Right lobe of liver (tissue), 6 donors: ENCODE measurements at places on chromosomes 2 and 18. TPM values are rescaled to one million over a fixed set of nuclear protein-coding genes. Genes with fewer than 3 reads are reported as not detected.

The AQP4 gene
- total RNA-seq: 1.2 TPM

The ATP6V1C2 gene
- not detected for total RNA-seq

The TCF23 gene
- total RNA-seq: not detected

The L3MBTL4 gene
- total RNA-seq: 13.9 TPM

The GALNT14 gene
- total RNA-seq: 2.8 TPM

The CTNNA2 gene
- not detected for total RNA-seq

The DSEL gene
- total RNA-seq: 6.2 TPM

The PLEK gene
- 0.98 TPM for total RNA-seq

The C2orf76 gene
- 2.6 TPM for total RNA-seq

The FIGN gene
- 5.5 TPM for total RNA-seq

The GAREM1 gene
- 6.9 TPM for total RNA-seq

The CRACDL gene
- total RNA-seq: 0.24 TPM

The GPAT2 gene
- total RNA-seq: 2.0 TPM

The IL1F10 gene
- not detected for total RNA-seq

The SPATA3 gene
- total RNA-seq: not detected

The MGAT4A gene
- 12.4 TPM for total RNA-seq
